Activated T-helper 1 cell treated with anti-CD3 and anti-CD28 coated beads, Interleukin-12 subunit alpha, Interleukin-12 subunit beta, Interleukin-2, Interleukin-4 antibody, amounts not matched to agents 30 ng/mL and 10 ng/mL and 1 ng/mL, durations not matched to agents 14 hours and 24 hours and 36 hours (primary cell): ENCODE measurements at places on chromosomes 13 and 19. TPM values are rescaled to one million over a fixed set of nuclear protein-coding genes. Genes with fewer than 3 reads are reported as not detected.
A peak's percentile ranks its signal among the peaks of the same experiment; 100 is the strongest.

The LIM2 gene
- not detected in 2 replicates for total RNA-seq

The NLRP7 gene
- not detected in 2 replicates for total RNA-seq

The MEIOSIN gene
- not detected in 2 replicates for total RNA-seq

The SYNE4 gene
- total RNA-seq, result 1.7 and 1.8 TPM in 2 replicates

The VSTM2B gene
- not detected in 2 replicates for total RNA-seq

The C1QTNF9B gene
- total RNA-seq, result not detected in 2 replicates

The LHFPL6 gene
- 4.2 and 4.8 TPM in 2 replicates for total RNA-seq

The HS6ST3 gene
- not detected in 2 replicates for total RNA-seq

DNA sequence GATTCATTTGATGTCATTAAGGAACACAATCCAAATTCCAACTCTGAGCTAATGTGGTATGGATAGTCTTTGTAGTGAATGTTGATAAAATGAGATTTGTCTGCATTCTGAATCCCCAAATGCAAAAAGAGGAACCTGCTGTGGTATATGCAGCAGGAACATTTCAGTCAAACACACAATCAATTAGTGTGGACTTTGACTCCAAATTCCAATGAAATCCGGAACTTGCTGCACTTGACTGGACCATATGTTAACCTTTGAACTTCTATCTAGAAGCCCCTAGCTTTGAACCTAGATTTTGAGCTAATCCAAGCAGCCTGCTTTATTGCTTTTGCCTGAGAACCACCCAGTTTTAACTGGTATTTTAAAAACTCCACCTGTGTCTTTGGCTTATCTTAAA lies 341.3 kb downstream of the SPRY2 start:
- DNase-seq, result no peak

DNA sequence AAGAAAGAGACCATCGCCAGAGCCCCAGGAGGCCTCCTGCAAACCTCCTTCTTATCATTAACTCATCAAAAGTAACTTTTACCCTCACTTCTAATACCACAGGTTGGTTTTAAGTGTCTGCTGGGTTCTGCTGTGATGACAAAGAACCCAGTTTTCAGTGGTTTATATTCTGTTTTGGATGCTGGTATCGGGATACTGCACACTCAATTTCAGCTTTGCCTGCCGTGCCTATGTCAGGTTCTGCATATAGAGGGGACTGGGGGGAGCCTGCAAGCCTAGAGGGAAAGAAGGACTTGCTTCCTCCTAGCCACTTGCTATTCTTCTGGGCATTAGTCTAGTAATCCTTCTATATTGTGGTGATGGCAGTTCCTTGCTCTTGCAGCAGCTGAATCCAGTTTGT lies 242.4 kb downstream of the KCNRG start:
- no peak for DNase-seq

DNA sequence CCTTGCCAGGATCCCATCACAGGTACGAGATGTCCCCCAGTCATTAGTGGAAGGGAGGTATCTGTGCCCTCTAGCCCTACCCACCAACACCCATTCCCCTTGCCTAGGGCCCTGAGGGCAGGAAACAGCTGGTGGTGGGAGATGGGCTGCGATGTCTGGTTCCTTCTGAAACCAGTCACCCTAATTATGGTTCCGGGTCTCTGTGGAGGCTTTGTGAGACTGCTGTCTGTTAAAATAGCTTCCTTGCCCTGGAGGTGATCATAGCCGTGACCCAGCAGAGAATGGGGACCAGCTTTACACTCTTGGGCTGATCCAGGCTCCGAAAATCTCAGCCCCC lies 5.5 kb downstream of the ALDH16A1 start:
- DNase-seq, result no peak

- no peak for DNase-seq
Measured at GRCh38 chr13:23105051-23105450, 75.7 kb upstream of the SGCG start.

DNA sequence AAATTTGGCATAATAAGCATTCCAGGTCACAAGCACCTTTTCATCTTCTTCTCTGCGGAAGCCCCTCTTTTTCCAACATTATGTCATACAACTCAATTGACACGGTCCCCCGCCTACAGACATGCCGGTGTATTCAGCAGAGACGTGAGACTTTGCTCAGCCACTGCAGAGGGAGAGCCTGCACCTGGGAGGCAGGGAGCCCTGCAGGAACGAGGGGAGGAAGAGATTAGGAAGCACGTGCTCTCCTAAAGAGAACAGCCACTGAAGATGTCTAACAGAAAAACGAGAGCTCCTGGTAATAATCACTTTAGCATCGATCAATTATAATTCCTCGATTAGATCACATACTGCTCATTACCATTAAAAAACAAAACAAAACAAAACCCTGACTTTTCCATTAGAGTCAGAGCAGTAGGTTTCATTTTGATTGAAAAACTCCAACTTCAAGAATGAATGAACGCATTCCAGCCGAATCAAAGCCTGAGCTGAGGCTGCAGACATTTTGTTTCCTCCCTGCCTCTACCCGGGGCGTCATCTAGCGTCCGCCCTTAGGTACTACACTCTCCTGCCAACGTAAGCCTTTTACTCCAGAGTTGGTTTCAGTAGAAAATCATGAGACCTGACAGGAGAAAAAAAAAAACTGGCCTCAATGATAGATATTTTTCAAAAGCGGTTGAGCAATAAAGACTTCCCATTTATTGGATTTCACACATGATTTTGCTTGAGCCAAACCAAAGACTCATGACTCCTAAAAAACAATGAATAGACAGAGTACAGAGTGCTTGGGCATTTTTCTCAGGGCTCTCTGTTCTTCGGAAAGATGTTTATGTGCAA lies 194.5 kb downstream of the KATNAL1 start:
- DNase-seq, result peak; percentile 73

GRCh38 chr13:101346161-101346560 lies 70.1 kb downstream of the NALCN start:
- DNase-seq, result no peak

GRCh38 chr19:10228393-10228792 lies 2.7 kb downstream of the S1PR2 start:
- no peak for DNase-seq

GRCh38 chr13:44826591-44827350 lies 162.5 kb downstream of the NUFIP1 start:
- DNase-seq, result no peak

- no peak for DNase-seq
Measured at GRCh38 chr13:37597477-37598025, 1.0 kb downstream of the POSTN start.

DNA sequence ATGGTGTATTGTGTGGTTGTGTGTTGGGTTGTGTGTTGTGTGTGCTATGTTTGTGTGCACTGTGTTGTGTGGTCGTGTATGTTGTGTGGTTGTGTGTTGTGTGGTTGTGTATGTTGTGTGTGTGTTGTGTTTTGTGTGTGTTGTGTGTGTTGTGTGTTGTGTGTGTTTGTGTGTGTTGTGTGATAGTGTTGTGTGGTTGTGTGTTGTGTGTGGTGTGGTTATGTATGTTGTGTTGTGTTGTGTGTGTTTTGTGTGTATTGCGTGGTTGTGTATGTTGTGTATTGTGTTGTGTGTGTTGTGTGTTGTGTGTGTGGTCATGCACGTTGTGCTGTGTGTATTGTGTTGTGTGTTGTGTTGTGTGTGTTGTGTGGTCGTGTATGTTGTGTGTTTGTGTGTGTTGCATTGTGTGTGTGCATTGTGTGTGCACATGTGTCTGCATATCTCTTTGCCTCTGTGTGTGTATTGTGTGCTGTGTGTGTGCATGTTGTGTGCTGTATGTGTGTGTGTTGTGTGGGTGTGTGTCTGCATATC lies 2.9 kb downstream of the C3 start:
- DNase-seq, result no peak

DNA sequence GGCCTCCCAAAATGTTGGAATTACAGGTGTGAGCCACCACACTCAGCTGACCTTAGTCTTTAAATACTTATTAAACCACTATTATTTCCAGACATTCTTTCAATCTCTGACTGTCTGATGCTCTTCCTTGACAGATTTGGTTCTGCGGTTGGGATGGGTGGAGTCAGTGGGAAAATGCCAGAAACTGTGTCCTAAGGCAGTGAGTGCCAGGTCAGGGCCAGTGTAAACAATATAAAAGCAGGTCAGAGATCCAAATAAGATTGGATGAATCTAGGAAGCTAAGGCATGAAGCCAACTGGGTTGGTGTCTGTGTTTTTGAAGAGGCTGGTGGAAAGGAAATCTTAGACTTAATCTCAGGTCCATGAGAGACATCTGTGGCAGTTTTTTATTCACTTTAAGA lies 74.7 kb downstream of the KLF5 start:
- DNase-seq, result no peak

GRCh38 chr13:75812751-75813181 lies 176.6 kb downstream of the LMO7 start:
- no peak for DNase-seq
